ENCODE measurements at places on chromosomes 3 and 15.
A peak's percentile ranks its signal among the peaks of the same experiment; 100 is the strongest.

DNA sequence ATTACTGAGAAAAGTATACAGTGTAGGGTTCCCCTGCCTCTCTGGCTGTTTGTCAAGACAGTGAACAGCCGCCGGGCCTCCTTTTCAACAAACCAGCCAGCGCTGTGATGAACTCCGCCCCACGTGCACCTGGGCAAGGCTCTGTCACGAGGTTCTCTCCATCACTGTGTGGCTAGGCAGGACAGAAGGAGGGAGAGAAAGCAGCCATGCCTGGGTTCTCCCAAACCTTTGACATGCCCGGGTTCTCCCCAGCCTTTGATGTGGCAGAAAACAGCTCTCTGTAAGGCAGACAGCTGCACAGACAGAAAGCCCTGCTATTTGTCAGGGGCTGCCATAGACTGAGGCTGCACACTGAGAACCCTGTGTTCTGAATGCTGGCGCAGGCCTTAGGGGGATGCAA is 101.4 kb upstream of the TRPM1 start:
- DNase-seq = no peak

DNA sequence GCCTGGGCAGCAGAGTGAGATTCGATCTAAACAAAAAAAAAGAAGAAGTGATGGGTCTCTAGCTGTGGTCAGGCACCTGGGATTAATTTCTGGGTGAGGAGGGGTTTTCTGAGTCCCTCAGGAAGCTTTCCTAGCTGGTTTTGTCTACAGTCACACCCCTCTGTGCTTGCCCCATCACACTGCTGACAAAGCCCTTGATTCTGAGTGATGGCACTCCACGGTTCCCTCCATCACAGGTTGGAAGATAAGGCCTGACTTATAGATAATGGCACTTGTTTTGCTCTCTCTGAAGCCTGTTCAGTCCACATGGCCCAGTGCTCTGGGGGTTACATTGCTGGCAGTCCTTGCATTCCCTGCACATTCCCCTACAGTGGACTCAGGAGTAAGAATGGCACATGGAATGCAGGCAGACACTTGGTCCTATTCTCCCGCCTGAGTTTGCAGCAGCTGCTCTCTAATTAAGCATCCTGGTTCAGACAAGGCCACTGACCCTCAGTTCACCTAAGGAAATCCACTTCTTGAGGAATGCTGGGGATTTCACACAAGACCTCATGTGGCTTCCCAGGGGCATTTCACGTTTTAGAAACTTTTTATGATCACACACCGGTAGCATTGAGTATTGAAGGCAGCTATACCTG is 81.0 kb upstream of the NMNAT3 start:
- no peak for DNase-seq

DNA sequence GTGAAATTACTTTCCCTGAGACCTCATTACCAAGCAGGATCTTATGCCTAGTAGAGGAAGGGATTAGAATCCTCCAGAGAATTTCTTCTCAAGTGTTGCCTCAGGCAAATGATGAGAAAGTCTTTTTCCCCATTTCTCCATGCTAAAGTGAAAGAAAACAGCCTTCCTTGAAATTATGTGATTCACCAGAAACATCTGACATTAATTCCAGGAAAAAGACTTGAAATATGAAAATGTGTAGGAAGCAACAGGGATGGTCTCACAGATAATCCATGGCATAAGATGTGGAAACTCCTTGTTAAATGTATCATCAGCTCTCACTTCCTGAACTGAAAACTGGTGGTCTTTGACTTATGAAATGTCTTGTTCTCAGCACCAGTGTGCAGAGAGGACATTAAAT is 17.9 kb upstream of the ABI3BP start:
- DNase-seq = no peak

DNA sequence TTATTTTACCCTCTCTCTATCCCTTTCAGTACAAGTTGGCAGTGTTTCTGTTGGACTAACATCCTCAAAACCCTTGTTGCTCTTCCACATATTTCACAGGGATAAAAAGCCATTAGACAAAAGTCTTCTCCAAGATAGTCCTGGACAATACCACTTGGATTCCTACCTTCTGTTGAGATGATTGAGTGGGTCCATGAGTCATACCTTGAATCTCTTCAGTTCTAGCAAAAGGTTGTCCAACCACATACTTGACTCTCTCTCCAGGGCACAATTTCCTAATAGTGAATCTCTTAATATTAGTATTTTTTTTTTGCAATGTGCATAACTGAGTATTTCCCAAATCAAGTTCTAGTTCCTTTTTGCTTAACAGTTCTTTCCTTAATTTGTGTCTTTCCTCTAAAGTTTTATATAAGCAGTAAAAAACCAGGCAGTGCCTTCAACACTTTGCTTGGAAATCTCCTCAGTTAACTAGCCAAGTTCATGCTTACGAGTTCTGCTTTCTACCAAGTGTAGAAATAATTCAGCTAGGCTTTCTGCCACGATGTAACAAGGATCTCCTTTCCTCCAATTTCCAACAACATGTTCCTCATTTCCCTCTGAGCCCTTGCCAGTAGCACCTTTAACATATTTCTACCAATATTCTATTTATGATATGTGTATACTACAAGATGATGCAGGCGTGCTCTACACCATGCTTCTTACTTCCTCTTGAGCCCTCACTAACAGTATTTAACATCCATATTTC is 68.3 kb upstream of the NEO1 start:
- DNase-seq = no peak

- DNase-seq = no peak
Observed at GRCh38 chr3:2880218-2880756, 229.9 kb downstream of the IL5RA start.

DNA sequence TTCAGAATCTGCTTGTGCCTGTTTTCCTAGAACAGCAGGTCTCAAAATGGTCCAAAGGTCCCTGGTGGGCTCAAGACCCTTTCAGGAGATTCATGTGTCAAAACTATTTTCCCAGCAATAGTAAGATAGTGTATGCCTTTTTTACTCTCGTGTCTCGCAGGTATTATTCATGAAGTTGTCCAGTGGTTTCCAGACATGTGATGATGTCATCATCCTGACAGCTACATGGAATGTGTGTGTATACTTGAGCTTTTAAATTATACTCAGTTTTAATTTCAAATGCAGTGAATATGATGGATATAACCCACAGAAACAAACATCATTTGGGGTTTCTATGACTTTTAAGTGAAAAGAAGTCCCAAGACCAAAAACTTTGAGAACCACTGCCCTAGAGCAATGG is 288.6 kb downstream of the NTRK3 start:
- no peak for DNase-seq

GRCh38 chr3:156983559-156983958 is 157.4 kb downstream of the LEKR1 start:
- no peak for DNase-seq

GRCh38 chr3:172974969-172975368 is 166.1 kb downstream of the SPATA16 start:
- DNase-seq = no peak

- no peak for DNase-seq
Observed at GRCh38 chr15:77641999-77642398, 9.3 kb upstream of the LINGO1 start.

DNA sequence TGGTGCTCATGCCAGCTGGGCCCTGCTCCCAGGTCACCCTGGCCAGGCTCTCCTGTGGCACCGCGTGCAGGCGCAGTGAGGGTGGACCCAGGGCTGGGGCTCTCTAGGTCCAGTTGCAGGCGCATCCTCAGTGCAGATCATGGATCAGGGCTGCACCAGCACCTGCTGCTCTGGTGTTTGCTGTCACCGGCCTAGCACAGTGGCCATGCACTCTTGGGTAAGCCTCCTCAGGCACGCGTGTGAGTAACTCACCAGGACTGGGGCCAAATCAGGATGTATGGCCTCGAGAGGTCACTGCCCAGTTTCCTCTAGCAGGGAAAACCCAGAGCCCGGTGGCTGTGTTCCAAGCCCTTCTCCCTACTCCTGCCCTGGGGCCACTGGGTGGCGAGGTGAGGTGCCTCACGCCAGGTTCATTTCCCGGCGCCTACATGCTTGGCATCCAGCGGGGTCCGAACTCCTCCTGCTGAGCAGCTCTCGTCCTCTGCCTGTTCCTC is 45.5 kb upstream of the SLC41A3 start:
- peak; percentile 55 for DNase-seq

Data from sciatic nerve (tissue), 2 donors.